ENCODE measurements at places on chromosomes 6 and 20.

DNA sequence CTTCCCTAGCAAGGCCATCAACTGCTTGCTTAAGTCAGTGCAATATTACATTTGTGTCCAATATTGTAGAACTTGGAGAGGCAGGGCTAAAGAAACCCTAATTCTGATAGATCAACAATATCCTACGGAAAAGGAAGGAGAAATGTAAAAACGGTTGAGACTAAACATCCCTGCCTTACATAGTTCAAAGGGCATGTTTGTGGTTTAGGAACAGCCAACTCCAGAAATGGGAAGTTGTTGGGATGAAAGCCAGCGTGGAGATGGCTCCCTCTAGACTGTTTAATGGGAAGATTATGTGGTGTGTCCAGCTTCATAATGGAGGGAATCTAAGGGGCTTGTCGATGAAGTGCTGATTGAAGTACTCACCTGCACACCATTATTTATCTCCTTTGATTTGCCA lies 145.3 kb upstream of the TENT5A start:
- no peak for DNase-seq

GRCh38 chr6:149273318-149273717 lies 44.2 kb upstream of the TAB2 start:
- DNase-seq: no peak

DNA sequence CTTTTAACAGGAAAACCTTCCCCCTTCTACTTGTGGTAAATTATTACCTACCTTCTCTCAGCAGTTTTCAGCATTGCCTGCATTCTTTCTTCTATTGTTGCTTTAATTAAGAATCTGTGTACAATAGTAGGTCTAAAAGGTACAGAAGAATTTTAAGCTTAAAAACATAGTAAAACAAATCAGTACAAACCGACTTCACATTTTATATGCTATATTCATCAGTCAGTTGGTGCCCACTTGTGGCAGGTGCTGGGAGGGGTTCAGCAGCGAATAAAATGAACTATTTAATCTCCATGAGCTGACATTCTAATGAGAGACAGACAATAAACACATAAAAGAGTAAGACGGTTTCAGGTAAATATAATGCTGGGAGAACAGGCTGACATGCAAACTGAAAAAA lies 73.4 kb upstream of the FBXO30 start:
- DNase-seq: peak; percentile 32

DNA sequence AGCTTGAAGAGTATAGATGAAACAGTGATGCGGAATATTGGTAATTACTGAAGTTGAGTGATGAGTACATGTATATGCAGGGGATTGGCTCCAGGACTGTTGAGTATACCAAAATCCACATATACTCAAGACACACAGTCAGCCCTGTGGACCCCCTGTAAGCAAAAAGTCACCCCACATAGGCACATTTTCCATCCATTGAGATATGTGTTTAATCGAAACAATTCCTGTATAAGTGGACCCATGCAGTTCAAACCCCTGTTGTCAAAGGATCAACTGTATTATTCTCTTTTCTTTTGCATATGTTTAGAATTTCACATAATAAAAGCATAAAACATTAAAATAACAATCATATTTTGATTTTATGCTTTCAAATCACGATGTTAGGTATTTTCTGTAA lies 32.1 kb upstream of the FILIP1 start:
- no peak for DNase-seq

DNA sequence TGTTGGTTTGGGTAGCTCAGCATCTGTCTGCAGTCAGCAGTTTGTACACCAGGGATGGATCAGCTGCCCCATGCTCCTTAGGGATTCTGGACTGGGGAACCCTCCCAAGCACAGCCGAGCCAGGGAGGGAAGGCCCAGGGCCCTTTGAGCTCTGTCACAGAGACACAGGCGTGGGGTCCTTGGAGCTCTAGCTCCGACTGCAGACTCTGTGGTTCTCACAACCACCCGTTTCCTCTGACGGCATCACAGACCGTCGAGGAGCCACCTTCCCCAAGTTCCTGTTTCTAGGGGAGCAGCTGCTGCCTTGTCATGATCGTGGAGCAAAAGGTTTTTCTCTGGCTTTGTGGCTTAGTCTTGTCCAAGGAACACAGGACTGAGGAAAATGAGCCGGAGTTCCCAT lies at the start of gene SLA2:
SLA2 (minus strand) TSS at position 199 of the 400 bp plus-strand sequence. CDS start 4,861 bp downstream, outside the sequence.
- DNase-seq: no peak

GRCh38 chr6:35063701-35064280 lies 77.3 kb downstream of the TCP11 start:
- no peak for DNase-seq

- no peak for DNase-seq
Observed at GRCh38 chr6:133726188-133726587, 162.7 kb upstream of the TCF21 start.

DNA sequence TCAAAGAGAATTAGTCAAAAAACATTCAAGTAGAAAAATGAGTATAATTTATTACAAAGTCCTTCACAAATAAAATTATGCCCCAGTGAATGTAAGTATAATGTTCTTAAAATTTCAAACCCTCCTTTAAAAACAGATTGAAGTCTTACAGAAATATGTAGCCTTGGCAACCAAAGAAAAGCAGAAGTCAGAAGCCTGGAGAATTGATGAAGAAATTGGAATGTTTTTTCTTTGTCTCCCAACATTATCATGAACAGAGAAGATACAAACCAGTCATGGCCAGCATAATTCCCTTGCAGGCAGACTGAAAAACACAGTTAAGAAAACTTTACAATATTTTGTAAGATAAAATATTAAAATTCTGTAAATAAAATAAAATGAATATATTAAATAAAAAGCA lies 221.9 kb downstream of the TBC1D32 start:
- no peak for DNase-seq

DNA sequence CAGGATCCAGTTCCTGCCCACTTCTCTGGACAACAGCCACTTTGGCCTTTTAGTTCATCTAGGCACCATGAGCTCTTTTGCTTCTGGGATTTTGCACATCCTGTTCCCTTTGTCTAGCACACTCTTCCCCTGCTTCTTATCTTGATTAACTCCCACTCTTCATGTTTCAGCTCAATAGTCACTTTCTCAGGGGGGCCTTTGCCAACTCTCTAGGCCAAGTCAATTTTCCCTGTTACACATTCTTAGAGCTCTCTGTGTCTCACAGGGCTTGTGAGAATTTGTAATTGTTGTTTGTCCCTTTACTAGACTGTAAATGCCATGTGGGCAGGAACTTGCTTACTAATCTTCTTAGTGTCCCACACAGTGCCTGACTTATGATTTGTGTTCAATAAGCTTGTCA lies 58.1 kb upstream of the EPB41L1 start:
- DNase-seq: no peak

GRCh38 chr6:110173506-110174132 lies 5.9 kb downstream of the WASF1 start:
- DNase-seq: no peak

GRCh38 chr6:20658053-20658452 lies 123.8 kb downstream of the CDKAL1 start:
- DNase-seq: peak; percentile 48

DNA sequence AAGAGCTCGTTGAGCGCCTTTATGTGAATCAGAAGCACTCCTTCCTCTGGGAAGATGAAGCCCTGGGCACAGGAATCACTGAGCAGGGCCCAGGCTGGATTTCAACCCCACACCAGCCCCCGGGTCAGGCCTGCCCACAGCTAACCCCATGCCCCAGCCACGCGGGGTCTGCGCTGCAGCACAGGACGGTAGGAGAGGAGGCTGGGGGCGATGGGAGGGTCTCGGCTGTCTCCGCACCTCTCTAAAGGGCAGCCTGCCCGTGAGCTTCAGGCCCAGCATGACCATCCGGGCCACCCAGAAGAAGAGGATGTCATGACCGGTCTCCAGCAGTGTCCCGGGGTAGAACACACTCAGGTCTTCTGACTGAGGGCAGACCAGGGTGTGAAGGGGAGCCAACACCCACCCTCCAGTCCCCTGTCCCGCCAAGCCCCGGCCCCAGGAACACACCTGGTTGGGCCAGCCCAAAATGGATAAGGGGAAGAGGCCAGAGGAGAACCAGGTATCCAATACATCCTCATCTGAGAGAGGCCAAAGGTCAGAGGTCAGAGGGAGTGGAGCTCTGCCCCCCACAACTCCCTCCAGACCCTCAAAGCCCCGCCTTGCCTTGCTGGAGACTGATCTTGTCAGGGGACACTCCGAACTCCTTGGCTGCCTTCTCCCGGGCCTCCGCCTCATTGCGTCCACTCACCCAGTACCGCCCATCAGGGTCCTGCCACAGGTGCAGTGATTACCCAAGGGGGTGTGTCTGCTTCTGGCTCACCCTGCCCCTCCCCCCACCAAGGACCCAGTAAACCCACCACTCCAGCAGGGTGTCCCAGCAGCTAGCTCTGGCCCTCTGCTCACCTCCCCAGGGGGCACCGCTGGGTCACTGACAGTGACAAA lies 4.4 kb upstream of the VWA7 start:
- DNase-seq: no peak

DNA sequence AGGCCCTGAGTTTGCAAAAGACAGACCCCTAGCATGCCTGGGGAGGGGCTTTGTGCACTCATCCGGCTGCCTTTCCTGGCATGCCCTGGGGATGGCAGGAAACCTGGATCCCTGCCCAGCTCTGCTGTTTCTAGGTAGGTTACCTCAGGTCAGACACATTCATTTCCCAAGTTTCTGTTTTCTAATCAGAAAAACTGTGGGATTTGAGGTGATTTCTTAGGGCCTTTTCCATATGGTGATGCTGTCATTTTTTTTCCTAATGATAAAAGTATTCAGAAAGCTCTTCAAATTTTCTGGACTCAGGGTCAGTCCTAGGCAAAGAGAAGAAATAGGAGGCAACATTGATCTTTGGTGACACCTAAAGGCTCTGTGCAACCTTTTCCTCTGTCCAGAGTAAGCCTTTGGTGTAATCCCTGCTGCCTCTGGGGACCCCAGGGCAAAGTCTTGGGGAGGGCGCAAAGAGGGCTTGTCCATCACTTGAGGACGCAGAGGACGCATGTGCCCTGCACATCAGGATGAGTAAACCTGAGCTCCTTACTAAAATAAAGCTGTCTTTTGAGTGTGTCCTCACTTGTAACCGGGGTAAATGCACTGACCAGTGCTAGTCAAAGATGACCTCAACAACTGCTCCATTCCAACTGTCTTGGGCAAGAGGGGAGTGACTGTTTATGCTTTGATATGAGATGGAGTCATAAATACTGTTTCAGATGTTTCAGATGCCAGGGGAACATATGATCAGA lies 13.5 kb upstream of the TRAM2 start:
- no peak for DNase-seq

GRCh38 chr6:127496471-127496870 lies 22.7 kb downstream of the MTCL3 start:
- no peak for DNase-seq

- no peak for DNase-seq
Observed at GRCh38 chr20:11188843-11189603, 515.2 kb upstream of the JAG1 start.

- DNase-seq: no peak
Observed at GRCh38 chr6:36914227-36914794, 28.6 kb downstream of the C6orf89 start.

DNA sequence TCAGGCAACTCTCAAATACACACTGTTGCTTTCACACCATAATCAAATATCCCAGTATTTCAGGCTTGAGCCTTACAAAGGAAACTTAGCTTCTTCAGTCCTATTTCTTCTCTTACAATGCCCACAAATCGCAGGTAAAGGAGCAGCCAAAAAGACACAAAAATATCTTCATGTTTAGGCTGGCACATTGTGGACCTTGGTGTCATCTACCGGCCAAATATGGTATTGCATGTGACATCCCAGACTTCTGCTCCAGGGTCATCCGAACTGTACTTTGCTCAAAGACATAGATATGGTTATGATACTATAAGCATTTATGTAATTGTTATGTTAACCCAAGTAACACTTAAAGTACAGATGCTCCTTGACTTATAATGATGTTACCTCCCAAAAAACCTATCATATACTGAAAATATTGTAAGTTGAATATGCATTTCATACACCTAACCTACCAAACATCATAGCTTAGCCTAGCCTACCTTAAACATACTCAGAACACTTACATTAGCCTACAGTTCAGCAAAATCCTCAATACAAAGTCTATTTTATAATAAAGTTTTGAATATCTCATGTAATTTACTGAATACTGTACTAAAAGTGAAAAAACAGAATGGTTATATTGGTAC lies 4.6 kb downstream of the OR2H2 start:
- DNase-seq: peak; percentile 28

DNA sequence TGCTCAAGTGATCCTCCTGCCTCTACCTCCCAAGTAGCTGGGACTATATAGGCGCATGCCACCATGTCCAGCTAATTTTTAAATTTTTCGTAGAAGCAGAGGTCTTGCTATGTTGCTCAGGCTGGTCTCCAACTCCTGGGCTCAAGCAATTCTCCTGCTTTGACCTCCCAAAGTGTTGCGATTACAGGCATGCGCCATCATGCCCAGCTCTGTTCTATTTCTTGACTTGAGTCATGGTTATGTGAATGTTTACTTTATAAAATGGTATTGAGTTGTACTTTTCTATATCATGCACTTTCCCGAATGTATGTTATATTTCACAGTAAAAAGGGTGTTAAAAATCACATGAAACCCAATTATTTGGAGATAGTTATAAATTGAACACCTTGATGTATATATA lies 17.3 kb upstream of the ATXN1 start:
- DNase-seq: no peak

GRCh38 chr6:16741112-16742016 lies 19.9 kb downstream of the ATXN1 start:
- peak; percentile 89 for DNase-seq

GRCh38 chr6:71468841-71469700 lies 180.5 kb downstream of the OGFRL1 start:
- peak; percentile 72 for DNase-seq

DNA sequence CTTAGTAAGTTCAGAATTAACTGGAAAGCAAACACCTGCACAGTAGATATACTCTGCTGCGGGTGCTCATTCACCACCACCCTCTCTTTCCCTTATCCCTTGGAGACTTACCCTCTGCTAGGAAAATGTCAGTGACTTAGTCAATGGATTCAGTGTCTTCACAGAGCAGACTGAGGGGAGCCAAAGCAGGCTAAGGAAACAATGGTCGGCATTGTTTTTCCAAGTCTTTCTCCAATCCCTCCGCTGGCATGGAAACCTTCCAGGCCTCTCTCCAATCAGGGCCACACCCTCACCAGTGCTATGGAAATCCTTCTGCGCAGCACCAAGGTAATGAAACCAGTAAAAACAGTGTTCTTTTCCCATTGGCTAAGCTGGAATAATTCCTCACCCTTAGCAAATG lies 531.2 kb downstream of the TFAP2B start:
- no peak for DNase-seq

Data from SJSA1 (cell line).